ENCODE measurements at places on chromosomes 7 and 10.

- DNase-seq: no peak
These were observed 61.9 kb downstream of the SGMS1 start for GRCh38 chr10:50561816-50562215.

DNA sequence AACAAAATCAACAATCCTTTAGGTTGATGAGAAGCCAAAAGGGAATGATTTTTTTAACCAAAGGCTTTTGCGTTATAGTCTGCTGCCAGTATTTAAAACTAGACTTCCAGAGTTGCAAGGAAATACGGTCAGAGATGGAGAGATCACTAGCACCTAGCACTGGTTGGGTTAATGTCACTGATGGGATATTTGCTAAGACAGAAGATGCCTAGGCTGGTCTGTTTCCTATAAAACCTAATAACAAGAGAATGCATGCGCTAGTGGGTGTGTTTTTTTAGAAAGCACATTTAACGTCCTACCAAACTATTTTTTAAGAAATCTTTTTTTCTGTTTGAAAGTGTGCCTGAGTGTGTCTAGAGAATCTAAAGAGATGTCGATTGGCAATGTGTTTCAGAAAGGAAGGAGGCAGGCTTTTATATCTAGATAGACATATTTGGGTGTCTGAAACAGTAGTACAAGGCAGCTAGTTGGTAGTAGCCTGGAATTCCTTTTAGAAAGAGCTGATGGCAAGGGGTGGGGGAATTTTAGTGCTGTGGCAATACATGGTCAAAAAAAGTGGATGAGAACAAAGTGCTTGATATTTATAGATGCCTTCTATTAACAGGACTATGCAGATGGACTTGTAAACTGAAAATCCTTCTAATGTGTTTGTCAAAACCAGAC lies 863 bp downstream of the CALD1 start:
- DNase-seq: peak; percentile 49

- DNase-seq: no peak
These were observed 239.7 kb downstream of the SORCS3 start for GRCh38 chr10:104880624-104881398.

DNA sequence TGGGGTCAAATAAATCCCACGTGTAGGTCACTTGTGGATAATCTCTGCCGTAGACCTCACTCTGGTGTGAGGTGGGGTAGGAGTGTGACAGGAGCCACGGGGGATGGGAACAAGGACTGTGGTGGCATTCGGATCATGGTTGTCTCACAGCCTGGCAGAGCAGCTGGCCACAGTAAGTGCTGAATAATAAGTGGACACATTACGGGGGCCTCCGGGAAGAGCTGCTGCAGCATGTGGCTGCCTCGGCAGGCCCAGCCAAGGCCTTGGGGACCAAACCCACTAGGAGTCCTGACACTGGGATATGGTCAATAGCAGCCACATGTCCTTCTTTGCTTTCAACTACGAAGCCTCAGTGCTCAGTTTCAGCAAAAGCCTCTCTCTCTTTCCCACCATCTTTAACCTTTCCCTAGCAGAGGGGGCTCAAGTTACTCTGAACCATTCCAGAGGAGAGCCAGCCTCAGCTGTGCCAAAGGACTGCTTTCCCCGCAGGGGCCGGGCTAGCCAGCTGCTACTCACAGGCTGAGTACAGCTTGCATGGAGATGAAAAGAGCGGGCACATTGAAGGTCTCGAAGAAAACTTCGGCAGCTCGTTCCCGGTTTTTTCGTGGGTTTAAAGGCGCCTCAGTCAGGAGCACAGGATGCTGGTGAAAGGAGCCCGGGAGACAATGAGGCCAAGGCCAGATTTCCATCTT lies 17.3 kb downstream of the ACTR1A start:
- DNase-seq: no peak

GRCh38 chr10:6204341-6205191 lies 1.8 kb downstream of the PFKFB3 start:
- peak; percentile 86 for DNase-seq

DNA sequence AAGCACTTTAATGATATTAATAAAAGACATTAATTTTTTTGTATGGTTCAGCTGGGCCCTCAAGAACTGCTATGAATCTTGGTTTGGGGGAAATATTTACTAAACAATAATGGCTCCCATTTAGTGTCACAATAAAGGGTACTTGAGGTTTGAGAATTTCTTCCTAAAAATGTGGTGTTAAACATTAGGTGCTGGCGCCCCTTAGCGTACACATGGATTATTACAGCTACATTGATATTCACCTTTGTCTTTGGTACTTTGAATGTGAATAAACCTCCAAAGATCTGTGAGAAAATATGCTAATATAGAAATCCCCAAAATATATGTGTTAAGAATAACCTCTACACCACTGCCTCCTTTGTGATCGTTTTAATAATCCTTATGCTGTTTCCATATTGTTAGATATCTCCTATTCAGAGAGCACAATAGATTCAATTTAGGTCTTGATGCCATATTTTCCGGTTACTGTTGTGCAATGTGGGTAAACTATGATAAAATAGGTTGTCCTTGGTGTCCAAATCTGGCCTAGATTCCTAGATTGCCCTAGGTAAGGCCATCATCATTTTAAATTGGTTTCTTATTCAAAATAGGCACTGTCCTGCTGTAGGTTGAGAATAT lies 161.8 kb upstream of the CACNA2D1 start:
- peak; percentile 58 for DNase-seq

DNA sequence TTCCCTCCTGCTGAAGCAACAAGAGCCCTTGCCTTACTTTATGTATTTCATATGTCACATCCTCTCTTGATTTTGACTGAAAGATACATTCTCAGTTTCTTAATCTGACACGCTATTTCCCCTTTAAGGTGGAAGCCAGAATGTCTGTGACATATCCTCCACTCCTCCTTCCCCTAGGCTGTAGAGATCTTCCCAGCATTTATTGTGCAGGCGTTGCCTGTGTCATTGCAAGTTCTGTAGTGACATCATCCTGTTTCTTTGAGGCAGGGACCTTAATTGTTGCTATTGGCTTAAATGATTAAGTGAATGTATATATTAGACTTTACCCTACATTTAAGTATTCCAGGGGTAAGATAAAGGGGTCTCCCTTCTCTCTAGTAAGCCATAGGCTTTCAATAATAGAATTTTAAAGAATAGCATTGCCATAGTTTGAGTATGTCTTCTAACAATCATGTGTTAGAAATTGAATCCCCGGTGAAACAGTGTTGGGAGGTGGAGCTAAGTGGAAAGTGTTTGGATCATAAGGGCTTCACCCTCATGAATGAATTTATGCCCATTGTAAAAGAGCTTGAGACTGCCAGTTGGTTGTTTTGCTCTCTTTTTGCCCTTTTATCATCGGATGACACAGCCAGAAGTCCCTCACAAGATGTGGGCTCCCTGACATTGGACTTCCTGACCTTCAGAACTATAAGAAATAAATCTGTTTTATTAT lies 189.5 kb upstream of the CDC14C start:
- no peak for DNase-seq

- no peak for DNase-seq
These were observed 299.7 kb upstream of the SEMA3C start for GRCh38 chr7:81218480-81219106.

DNA sequence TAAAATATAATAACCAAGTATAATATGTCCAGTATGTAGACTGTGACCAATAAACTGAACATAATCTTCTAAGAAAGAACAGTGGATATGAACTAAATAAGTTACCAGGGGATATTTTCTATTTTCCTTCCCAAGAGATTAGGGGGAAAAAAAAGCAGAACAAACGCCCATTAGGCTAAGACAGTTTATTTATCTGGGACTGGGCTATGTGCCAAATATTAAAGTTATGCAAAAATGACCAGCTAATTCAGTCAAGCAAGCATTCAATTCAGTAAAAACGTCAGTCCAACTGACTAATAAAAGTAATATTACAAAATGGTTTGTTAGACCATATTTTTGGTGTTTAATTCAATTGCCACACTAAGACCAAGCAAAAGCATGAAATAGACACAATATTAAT lies 122.2 kb downstream of the TSPAN12 start:
- peak; percentile 46 for DNase-seq

GRCh38 chr10:82176587-82176986 lies 301.6 kb downstream of the NRG3 start:
- no peak for DNase-seq

DNA sequence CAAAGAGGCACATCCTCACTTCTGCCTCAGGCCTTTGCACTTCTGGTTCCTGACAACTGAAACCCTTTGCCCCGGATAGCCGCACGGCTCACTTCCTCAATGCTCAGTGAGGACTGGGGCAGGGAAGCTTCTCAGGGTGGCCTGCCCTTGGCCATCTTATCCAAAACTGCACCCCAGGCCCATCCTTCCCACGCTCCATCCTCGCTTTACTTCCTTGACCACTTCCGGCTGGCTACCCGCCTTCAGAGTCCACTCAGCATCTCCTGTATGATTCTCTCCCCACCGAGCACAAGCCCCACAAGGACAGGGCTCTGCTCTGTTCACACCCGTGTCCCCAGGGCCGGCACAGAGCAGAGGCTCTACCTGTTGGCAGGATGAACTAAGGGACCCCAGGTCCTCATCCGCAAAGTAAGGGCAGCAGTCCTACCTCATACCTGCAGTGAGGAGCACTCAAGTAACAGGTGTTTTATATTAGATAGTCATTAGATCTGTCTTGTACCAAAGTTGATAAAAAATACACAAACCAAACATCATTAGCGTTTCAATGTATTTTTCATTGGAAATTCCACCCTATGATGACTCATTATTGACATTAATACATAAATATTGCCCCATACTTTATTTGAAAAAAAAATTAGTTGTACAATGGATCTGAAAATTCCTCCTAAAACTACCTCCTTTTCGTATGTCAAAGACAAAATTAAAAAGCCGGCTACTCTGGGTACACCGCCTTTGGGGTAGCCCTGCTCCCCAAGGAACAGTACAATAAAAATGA lies 35.0 kb downstream of the GNA12 start:
- no peak for DNase-seq

- DNase-seq: no peak
These were observed 193.1 kb upstream of the IMMP2L start for GRCh38 chr7:111755383-111755782.

DNA sequence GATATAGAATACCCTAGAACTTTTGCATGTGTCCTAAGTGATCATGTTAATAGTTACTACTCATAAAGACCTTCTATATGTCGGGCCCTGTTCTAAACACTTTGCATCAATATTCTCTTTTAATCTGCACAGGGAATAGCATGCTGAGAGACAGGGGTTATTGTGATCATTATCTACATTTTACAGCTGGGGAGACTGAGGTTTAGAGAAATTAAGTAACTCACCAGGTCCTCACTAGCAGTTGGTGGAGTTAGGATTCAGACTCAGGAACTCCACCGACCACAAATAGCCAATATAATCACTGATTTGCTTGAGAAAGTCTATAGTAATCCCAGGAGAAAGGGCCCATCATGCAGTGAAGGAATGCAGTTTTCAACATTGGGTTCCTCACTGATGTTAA lies 111.2 kb upstream of the ADO start:
- DNase-seq: no peak

DNA sequence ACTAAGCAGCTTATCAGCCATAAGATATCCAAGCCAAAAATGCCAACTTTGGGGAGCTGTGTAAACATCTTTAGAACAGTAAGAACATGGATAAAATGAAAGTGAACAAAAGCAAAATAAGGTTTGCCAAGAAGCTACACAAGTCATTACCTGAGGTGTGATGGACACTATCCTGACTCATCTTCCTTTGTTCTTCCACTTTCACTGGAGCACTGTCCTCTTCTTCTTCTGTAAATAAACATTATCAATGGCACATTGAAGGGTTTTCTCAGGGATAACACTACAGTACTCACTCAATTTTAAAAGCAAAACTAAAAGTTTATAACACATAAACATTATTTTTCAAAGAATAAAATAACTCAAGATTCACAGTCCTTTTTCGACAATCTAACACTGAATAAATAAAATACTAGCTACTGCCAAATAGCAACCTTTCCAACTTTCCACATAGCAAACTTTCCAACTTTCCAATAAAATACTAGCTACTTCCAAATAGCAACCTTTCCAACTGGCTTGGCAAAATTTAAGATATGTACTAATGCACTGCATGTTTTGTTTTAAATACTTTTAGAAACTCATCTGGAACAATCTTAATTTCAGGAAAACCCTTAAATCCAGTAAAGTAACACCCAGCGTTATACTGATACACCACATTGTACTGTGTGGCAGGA lies 174.1 kb downstream of the SKAP2 start:
- no peak for DNase-seq

DNA sequence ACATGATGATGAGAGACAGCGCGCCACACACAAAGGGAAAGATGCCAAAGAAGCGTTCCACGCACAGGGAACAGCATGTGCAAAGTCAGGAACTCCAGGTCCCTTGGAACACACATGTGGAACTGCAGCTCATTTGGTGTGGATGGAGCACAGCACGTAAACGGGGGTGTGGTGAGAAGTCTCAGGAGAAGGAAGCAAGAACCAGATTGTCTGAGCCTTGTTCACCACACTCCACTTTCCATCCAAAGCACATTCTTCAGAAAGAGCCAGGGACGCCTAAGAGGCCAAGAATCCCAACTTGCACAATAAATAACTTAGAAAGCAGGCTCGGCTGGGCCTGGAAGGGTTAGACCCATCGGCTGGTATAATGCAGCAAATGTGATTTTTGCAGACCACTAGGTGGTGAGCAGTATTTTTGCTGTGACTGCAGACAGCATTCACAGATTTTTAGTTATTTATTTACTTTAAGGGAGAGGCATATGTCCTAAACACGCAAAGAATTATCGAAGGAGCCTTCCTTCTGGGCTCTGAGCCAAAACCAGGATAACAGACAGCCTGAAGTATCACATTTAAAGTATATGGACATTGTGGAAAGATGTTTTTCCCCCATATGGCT lies 27.9 kb upstream of the ASCC1 start:
- DNase-seq: peak; percentile 86

- no peak for DNase-seq
These were observed 41.5 kb upstream of the GATA3 start for GRCh38 chr10:8013006-8013405.

DNA sequence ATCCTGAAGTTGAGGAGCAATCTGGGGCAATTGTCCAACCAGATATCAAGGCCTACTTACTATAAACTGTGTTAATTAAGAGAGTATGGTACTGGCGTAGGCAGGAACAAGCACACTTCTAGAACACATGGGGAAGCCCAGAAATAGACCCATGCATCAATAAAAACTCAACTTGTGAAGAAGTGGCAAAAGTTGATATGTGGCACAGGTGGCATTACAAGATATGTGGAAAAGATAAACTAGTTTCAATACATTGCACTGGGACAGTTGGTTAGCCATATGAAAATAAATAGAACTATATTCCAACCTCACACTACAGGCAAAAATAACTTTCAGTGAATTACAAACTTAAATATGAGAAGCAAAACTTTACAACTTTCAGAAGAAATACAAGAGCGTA lies 828.7 kb upstream of the LRRN3 start:
- no peak for DNase-seq
